NCI-H187 treated with DMSO at 0.1 percent for 48 hours (cell line): ENCODE measurements at places on chromosomes 11 and 22.

- no peak for DNase-seq
Measured at GRCh38 chr11:12435264-12435663, 57.9 kb downstream of the PARVA start.

- DNase-seq: no peak
Measured at GRCh38 chr22:38697425-38698089, 3.2 kb downstream of the JOSD1 start.

- DNase-seq: no peak
Measured at GRCh38 chr11:3825473-3826154, 15.1 kb downstream of the RHOG start.

DNA sequence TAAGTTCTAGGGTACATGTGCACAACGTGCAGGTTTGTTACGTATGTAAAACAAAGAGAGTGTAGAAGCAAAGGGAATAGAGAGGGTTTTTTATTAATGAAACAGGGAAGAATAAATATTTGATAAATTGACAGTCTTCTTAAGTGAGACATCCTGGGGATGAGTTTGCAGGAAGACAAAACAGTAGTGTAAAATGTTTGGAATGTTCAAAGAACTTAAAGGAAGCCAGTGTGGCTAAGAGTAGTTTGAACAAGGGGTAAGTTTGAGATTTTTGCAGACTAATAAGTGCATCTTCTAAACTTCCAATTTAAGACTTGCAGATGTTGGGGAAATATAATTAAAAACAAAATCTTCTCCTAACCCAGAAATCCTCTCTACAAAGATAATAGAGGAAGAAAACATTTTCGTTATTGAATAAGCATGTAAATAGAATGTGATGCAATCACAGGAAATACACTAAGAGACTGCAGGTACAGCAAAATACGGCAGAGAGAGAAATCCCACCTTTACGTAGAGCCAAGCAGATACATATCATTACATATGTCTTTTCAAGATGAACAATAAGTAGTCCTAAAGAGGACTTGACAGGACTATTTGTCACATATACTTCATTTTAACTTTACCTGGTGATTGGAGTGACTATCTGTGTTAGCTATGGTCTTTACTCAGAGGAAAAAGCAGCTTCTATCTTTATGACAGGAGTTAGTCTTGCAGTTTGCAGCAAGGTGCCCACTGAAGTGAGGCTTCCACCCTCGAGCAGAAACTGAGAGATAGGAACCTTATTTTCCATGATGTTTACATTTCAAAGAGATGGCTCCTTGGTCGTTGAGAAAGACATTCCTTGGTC is 402.1 kb downstream of the CNTN5 start:
- DNase-seq: no peak

DNA sequence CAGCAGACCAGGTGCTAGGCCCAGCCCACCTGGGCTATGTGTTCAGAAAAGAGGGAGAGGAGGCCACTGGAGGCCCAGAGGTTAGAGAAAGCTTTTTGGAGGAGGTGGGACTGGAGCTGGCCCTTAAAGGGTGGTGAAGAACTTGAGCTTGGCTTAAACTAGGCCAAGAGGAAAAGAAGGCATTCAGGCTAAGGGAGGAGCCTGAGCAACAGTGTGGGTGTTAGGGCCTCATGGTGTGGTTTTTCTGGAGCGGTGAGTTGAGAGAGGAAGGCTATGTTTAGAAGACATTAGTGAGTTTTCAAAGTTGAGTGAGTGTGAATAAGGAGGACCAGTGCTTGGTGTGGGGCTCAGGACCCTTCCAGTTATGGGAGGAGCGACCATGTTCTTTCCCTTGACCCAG is 6.2 kb downstream of the TAF6L start:
- no peak for DNase-seq

GRCh38 chr11:67507242-67507863 is 609 bp downstream of the CDK2AP2 start:
- no peak for DNase-seq

DNA sequence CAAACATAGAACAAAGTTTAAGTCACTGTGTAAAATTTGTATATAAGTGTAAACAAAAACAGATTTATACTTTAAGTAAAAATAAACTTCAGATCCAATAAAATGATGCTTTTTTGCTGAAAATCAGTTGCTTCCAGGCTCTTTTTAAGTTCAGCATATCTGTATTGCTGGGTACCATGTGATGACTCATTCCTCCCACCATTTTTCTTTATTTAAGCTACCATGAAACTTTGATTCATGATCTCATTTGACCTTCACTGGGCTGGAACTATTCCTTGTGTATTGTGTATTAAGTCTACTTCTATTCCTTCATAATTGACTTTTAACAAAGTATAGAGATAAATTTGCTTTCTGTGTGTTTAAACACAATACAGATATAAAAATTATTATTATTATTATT is 46.3 kb upstream of the RRM1 start:
- DNase-seq: no peak

- no peak for DNase-seq
Measured at GRCh38 chr11:125193416-125193726, 28.8 kb downstream of the PKNOX2 start.

DNA sequence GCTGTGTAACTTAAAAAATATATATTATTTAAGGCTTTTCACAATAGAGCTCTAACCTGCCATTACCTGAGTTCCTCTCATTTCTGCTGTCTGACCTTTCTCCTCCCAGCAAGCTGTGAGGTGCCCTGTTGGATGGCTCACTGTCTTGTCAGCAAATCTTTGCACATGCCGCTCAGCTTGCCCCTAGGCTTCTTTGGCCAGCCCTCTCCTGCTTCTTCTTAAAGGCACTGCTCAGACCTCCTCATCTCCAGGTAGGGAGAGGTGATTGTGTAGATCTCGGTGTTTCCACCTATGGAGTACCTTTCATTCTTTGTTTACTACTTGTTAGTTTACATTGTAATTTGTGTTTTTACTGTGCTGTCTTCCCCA is 96.5 kb downstream of the EXT2 start:
- DNase-seq: no peak

DNA sequence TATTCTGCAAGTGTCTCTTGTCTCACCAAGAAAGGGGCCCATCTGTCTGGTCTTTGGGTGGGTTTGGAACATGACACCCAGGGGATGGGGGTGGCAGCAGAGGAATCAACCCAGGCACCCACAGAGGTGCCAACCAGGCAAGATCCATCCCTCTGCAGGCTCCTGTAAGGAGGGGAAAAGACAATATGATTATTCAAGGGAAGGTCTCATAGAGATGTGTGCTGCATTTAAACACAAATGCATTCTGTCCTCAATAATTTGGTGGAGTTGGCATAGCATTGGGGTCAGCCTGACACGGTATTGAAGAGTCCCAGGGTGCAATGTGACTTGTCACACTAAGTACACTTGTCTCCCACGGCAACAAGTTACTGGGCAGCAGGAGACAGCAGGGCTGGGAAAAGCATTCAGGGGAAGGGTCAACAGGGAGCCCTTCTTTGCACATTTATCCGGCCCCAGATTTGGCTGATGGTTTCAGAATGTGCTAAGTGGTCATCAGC is 33.1 kb upstream of the SPON1 start:
- DNase-seq: no peak

- no peak for DNase-seq
Measured at GRCh38 chr11:33063326-33063881, 24.0 kb downstream of the TCP11L1 start.

DNA sequence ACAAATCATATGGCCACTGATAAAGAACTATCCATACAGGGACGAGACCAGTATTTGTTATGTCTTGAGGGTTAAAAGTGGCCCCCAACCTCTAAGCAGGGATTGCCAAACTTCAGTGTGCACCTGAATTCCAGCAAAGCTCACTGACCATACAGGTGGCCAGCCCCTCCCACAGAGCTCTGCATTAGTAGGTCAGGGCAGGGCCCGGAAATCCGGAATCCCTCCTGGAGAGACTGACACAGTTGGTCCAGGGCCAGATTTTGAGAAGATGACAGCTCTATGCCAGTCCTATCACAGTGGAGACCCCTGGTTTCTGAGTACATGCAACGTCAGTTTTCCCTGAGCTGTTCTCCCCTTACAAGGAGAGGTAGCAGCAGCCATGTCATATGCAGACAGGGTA is 20.8 kb downstream of the VPS37C start:
- no peak for DNase-seq

GRCh38 chr22:46929710-46930204 is 167.3 kb downstream of the TBC1D22A start:
- DNase-seq: no peak

DNA sequence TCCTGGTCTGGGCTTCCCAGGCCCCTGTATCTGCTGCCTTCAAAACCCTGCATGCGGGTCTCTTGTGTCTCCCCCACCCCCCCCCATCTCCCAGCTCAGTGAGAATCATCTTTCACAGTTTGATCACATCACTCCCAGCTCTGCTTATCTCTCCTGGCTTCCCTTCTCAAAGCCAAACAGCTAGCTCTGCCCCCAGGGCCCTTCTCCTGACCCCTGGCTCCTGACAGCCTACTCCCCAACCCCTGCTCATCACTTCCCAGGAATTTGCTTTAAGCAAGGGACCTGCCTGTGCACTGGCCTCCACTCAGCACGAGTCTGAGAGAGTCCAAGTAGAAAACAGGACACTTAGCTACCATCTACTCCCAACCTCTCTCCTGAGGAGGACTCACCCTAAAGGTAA is 342.7 kb downstream of the TENM4 start:
- DNase-seq: no peak

DNA sequence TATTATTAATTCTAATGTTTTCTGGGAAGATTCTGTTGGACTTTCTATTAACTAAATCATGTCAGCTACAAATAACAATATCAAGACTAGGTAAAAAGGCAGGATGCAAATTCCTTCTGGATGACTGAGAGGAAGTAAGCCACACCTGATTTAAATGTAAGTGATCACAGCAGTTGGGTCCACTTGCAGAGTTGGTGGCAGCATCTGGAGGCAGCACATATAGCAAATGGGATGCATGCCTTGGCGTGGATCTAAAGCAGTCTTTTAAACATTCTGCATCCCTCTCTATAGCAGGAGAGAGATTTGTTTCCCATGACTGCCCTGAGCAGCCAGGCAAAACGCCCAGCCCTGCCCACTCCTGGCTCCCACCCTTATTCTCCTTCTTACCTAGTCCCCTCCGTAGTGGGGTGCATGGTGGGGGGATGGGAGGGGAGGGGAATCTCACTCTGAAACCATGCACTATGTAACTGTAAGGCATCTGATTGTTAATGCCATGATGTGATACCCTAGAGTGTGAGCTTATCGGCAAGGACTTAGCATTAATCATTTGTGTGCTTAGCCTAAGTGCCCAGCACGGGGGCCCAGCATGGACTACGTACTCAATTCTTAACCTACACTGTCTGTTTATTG is 130.3 kb downstream of the EFCAB6 start:
- DNase-seq: no peak

DNA sequence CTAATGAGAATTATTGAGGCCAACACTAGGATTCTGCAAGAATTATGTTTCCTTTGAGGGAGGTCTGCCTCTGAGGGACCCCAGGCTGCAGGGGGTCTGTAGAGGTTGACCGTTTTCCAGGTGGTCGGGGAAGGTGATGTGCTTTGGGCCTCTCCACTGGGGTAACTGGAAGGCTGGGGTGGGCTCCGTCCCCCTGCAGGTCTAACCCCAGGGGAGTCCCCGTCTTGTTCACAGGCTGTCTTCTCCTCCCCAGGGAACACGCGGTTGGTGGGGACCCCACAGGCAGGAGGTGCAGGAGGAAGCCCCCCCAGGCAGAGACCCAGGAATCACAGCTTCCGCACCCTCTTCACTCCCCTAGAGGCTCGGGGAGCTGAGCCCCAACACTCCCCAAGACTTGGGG is 726.4 kb downstream of the BRD1 start:
- DNase-seq: no peak

DNA sequence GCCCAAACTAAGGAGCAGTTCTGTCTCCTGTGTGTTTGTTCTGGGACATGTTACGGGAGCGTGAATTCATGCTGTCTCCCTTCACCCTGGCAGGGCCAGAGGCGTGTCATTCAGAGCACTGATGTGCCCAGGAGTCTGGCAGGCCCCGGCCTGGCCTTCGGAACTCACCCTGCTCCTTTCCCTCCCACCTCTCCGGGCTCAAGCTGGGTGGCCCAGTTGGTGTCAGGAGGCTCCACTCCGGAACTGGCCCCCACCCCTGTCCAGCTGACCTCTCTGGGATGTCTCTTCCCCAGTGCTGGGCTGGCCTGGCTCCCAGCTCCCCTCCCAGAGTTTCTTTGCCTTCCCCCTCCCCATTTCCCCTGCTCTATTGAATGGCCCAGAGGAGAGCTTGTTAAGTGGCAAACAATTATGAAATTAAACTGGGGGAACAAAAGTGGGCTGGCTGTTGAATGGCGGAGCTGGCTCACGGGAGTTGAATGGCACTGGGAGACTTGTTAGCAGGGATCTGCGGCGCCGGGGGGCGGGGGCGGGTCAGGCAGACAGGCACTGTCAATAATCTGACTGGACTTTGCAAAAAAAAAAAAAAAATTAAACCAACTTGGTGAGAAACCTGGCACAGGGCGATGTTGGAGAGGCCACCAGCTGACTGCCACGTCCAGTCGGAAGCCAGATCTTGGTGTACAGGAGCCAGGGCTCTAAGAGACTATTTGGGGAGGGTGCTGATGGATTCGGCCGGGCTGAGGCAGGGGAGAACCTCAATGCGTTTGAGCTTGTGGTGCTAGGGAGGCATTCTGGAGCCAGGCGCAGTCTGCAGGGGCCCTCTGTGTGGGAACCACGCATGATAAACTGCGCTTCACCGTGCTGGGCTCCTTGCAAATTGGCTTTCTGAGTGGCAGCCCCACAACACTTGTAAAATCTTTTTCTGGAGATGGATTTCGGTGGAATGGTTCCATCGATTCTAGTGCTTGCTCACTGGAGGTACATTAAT is 1.3 kb downstream of the MPPED1 start:
- DNase-seq: no peak

DNA sequence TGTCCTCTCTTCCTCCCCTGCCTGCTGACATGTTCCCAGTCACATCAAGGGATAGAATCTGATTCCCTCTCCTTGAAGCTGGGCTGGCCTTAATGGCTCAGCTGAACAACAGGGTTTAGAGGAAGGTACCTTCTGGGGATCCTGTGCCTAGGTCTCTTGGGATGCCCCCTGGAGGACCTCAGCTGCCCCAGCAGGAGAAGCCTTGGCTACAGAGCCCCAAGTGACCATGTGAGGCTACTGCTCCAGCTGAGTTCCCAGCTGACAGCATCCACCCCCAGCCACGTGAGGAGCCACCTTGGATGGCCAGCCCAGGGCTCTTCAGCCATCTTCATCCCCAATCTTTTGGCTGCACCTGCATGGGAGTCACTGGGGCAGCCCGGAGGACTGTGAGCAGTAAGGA is 1499.3 kb downstream of the TBC1D22A start:
- DNase-seq: no peak

DNA sequence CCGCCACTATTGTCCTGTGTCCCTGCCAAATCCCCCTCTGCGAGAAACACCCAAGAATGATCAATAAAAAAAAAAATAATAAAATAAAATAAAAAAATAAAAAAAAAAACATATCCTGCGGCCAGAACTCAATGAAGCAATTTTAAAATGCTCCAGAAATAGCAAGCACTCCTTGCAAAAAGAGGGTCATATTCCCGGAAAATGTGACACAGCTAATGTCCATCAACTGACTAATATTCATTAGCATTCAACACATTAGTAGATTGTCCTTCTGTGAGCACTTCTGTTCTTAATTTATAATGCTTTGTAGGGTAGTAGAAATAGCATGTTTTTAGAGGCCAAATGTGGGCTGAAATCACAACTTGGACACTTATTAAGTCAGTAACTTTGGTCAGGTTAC is 252.3 kb upstream of the SESN3 start:
- no peak for DNase-seq
